Astrocyte (in vitro differentiated cells and primary cell): ENCODE measurements at places on chromosomes 6 and 20. TPM values are rescaled to one million over a fixed set of nuclear protein-coding genes. Genes with fewer than 3 reads are reported as not detected.

DNA sequence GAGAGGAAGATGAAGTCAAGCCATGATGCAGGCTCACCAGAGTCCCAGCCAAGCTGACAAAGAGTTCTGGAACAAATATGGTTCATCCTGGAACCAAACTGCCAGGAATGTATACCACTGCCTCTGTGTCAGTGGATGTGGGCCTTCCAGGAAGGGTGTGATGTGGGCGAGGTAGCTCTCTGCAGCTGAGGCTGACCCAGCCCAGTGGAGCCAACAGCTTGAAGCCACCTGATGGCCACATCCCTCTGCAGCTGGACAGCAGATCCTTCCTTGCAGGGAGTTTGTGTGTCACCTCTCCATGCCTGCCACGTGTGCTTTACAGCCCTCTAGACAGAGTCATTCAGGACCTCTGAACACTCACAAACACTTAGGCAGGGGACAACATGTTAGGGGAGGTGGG is 142.0 kb upstream of the RIN2 start:
- no peak for DNase-seq
- no peaks in the 10 kb centered on the region for H3K4me1 ChIP-seq
- no peak overlapping the region for H3K27ac ChIP-seq
- no peaks in the 10 kb centered on the region for H3K36me3 ChIP-seq
- H3K27me3 ChIP-seq: no peaks in the 10 kb centered on the region

DNA sequence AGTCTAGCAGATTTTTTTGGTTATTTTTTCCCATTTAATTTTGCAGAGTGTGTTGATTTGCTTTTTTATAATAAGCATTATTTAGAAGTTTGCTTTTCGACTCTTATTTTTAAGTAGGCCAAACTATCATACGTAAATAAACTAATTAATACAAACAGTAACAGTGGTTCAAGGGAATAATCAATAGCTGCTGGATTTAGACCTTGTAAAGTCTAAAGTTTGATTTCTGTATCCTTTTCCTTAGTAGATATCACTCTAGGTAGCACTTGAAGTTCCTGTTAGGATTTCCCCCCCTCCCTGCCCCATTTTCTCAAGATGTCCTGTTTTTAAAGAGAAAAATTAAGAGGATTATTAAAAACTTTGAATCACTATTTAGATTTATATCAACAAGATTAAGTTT is 136.1 kb downstream of the B3GAT2 start:
- H3K36me3 ChIP-seq: no peaks in the 10 kb centered on the region
- no peak for DNase-seq
- H3K4me1 ChIP-seq: no peaks in the 10 kb centered on the region
- no peaks in the 10 kb centered on the region for H3K27me3 ChIP-seq

MACROD2 gene
- total RNA-seq: 2.4 and 2.8 TPM in 2 replicates

GRCh38 chr6:159062976-159063375 is 18.2 kb upstream of the TAGAP start:
- no peaks in the 10 kb centered on the region for H3K4me1 ChIP-seq
- no peak for DNase-seq
- H3K36me3 ChIP-seq: no peaks in the 10 kb centered on the region
- H3K4me3 ChIP-seq: no peak overlapping the region

DNA sequence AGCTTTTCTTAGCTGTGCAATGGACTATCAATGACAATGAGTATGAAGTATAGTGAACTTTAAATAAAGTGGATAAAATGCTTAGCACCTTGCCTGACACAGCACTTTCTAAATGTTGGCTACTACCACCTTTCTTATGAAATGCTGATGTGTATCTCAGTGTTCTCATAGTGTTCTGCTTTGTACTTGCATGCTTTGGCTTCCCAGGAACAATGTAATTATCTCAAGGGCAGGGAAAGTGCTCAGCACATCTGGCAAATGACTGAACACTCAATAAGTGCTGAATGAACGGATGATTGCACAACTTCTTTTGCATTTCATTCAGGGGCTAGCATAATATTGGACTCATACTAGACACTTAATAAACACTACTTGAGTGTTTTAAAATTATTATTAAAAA is 28.2 kb upstream of the NOX3 start:
- no peaks in the 10 kb centered on the region for H3K36me3 ChIP-seq
- no peak overlapping the region for H3K4me3 ChIP-seq
- peak; percentile 78 for DNase-seq
- no peaks in the 10 kb centered on the region for H3K4me1 ChIP-seq

CTSA gene
- 69.0 and 87.5 TPM in 2 replicates for total RNA-seq

- no peaks in the 10 kb centered on the region for H3K27me3 ChIP-seq
- H3K36me3 ChIP-seq: no peaks in the 10 kb centered on the region
- H3K27ac ChIP-seq: no peak overlapping the region
- no peak for DNase-seq
- no peak overlapping the region for H3K4me3 ChIP-seq
These were observed 15.2 kb upstream of the AMD1 start for GRCh38 chr6:110859335-110859792.

DNA sequence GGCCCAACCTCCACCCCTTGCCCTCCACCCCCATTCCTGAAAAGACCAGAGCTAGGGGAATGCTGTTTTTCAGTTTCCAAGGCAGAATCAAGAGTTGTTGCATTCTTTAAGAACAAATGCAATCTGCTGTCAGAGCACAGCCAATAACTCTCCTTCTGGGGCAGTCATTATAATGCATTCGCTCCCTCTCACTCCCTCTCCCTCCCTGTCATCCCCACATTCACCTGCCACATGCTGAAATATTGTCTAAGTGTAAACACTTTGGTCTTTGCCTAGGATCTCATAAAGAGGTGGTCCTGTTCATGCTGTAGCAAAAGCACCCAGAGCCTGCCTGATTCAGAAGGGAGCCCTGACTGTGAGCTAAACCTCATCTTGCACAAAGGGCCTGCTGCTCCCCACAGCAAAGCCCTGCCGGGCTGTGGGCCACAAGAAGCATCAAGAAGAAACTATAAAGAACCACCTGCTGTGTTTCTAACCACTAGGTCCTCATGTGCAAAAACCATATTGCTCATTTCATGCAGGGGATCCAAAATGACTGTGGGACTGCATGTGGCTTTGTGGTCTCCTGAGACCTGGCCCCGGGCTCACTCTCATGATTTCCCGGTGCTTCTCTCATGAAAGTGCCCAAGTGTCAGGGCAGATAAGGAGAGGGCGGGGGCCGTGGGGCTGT is 85.6 kb downstream of the GPR6 start:
- H3K4me3 ChIP-seq: no peak overlapping the region
- no peak overlapping the region for H3K27ac ChIP-seq
- H3K36me3 ChIP-seq: no peaks in the 10 kb centered on the region
- DNase-seq: no peak
- H3K27me3 ChIP-seq: peaks cover 7% of the 10 kb centered on the region

GRCh38 chr20:1810926-1811620 is 84.1 kb upstream of the SIRPA start:
- H3K4me1 ChIP-seq: peaks cover 60% of the 10 kb centered on the region
- no peak overlapping the region for H3K4me3 ChIP-seq
- no peaks in the 10 kb centered on the region for H3K27me3 ChIP-seq
- peak; percentile 53 for DNase-seq
- H3K27ac ChIP-seq: peak overlapping the region; percentile 95

BAG2 gene
- total RNA-seq: 8.9 and 9.7 TPM in 2 replicates

DNA sequence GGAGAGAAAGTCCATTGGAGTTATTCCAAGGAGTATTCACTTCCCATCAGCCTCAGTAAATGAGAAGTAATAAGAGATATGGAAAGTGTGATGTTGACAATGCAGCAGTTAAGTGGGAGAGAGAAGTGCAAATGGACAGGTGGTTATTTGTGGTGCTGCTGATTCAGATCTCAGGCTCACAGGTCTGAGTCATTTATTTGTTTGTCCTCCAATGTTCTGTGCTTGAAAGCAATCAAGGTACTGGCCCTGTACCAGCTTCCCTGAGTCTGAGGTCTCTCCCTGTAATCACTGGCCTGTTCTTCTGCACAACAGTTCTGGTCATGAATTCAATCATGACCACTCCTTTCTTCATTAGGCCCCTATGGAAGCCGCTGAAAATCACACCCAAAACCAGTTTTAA is 827.7 kb downstream of the MAFB start:
- no peak overlapping the region for H3K4me3 ChIP-seq
- peaks cover 3% of the 10 kb centered on the region for H3K4me1 ChIP-seq
- H3K27me3 ChIP-seq: no peaks in the 10 kb centered on the region
- no peak for DNase-seq

DNA sequence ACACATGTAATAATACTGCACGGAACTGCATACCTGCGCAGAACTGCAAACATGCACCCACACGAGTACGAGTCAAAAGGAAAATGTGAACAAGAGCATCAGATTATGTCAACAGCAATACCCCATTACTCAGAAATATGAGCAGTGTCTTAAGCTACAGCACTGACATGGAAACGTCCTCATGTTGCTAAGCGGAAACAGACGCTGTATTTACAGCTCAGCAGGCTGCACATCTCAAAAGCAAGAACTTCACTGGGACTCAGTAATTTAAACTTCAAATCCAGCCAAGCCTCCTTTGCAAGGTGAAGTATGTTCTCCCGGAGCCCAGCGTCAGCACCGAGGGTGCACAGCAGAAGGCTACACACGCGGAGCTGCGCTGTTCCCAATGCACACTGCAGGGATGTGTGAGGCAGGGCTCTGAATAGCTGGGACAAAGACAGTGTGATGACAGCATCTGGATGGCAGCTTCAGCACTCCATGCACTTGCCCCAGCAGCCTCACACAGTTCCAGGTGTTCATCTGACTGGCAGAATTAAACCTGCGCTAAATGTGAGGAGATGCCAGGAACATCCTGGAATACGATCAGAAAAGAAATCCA is 202.8 kb downstream of the WDR27 start:
- no peaks in the 10 kb centered on the region for H3K27me3 ChIP-seq
- no peak for DNase-seq
- no peaks in the 10 kb centered on the region for H3K4me1 ChIP-seq
- H3K36me3 ChIP-seq: no peaks in the 10 kb centered on the region
- no peak overlapping the region for H3K4me3 ChIP-seq

DNA sequence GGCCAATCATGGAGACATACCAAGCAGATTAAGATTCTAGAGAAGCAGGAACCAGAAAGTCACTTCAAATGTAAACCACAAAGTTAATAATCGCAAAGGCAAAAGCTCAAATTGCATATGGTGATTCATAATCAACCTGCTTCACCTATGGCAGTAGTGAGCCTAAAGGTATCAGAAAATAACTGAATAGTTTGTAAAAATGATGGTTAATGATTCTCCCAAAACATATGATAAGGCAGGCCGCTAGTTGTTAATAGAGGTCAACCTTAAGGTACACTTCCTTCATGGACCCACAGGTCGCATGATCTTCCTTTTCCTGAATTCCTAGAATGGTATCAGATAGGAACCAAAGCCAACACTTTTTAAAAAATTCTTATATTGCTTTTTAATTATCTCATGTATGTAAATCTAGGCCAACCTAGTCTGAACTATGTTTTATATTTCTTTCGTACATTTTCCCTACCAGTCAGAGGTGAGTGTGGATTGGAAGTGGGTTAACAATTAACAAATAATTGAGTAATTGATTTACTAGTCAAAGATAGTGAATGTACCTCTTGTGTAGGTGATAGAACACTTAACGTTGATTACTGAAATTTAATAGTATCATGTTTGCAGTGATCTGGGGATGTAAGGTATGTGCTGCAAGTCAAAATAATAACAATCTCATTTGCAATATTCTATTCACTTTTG is 16.4 kb downstream of the TAAR2 start:
- no peaks in the 10 kb centered on the region for H3K27me3 ChIP-seq
- H3K4me1 ChIP-seq: no peaks in the 10 kb centered on the region
- no peak overlapping the region for H3K4me3 ChIP-seq
- no peak overlapping the region for H3K27ac ChIP-seq
- DNase-seq: no peak

SAMD3 gene
- 0.45 TPM in 1 of 2 replicates, not detected in the other for total RNA-seq

DNA sequence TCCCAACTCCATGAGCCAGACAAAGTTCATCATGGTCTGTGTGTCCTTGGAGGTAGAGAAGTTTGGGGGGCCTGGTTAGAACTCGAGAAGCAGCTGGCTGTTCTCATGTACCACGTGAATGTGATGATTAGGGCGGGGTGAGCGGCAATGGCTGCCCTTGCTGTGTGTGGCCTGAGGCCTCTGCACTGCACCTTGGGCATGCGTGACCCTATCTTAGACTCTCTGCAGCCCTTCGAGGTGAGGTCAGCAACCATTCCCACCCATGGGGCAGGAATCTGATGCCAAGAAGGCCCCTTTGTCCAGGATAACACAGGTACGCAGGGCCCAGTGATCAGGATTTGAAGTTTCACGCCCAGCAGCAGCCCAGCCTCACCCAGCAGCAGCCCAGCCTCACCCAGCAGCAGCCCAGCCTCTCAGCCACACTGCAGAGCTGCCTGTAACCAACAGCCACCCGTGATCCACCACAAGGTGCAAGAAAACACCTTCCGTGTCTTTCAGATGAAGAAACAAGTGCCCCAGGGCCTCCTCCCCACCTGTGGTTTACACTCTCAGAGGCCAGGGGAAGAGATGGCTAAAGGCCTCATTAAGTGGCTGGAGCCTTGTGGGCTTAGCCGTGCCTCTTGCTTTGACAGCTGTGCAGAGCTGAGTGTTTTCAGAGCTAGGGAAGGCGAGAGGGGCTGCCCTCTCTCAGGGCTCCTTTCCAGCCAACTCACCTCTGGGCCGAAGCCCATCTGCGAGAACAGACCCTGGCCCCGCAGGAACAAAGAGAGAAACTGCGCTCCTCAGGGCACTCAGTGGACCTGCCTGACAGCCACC is 195.2 kb upstream of the CDH4 start:
- H3K27ac ChIP-seq: no peak overlapping the region
- DNase-seq: no peak
- H3K27me3 ChIP-seq: no peaks in the 10 kb centered on the region
- H3K4me3 ChIP-seq: no peak overlapping the region
- no peaks in the 10 kb centered on the region for H3K36me3 ChIP-seq

DNA sequence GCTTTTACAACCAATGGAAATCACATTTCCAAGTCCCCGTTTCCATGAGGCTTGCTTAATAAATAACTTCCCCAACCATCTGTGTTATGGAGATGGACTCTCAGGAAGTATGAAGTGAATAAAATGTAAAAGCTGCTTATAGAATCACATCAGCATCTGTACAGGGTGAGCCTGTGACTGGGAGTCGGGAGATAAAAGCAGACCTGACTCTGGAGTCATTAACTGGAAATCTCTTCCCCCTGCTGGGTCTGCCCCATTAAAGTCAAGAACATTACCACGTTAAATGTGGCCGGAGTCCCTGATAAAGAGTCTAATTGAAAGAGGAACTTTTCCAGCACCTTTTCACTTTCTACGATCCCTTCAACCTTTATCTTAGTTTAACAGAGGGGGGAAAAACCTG is 368.5 kb downstream of the DOK5 start:
- no peaks in the 10 kb centered on the region for H3K36me3 ChIP-seq
- H3K4me3 ChIP-seq: no peak overlapping the region
- H3K4me1 ChIP-seq: no peaks in the 10 kb centered on the region

DNA sequence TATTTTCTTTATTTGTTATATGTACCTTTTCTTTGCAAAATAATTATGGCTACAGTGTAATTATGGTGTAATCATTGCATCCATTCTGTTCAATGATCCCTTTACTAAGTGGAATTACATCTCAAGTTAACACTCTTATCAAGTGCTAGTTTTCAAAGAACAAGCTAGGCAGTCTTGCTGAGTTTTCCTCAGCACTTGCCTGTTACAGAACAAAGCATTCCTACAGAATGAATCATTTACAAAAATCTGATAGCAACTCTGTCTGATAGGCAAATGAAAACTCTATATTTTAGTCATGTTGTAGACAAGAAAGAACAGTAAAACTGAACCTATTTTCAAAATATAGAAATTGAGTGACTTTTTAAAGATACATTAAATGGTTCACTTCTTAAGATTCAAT is 109.8 kb upstream of the POU3F2 start:
- no peak overlapping the region for H3K4me3 ChIP-seq
- peak; percentile 60 for DNase-seq
- H3K36me3 ChIP-seq: no peaks in the 10 kb centered on the region
- no peaks in the 10 kb centered on the region for H3K27me3 ChIP-seq
- H3K27ac ChIP-seq: no peak overlapping the region

CYP24A1 gene
- total RNA-seq: 0.60 and 0.73 TPM in 2 replicates

GRCh38 chr6:39209360-39209811 is 19.9 kb downstream of the KCNK5 start:
- no peaks in the 10 kb centered on the region for H3K4me1 ChIP-seq
- no peak overlapping the region for H3K27ac ChIP-seq
- no peaks in the 10 kb centered on the region for H3K27me3 ChIP-seq
- no peaks in the 10 kb centered on the region for H3K36me3 ChIP-seq
